ENCODE measurements at places on chromosomes 1 and 21. TPM values are rescaled to one million over a fixed set of nuclear protein-coding genes. Genes with fewer than 3 reads are reported as not detected.

DNA sequence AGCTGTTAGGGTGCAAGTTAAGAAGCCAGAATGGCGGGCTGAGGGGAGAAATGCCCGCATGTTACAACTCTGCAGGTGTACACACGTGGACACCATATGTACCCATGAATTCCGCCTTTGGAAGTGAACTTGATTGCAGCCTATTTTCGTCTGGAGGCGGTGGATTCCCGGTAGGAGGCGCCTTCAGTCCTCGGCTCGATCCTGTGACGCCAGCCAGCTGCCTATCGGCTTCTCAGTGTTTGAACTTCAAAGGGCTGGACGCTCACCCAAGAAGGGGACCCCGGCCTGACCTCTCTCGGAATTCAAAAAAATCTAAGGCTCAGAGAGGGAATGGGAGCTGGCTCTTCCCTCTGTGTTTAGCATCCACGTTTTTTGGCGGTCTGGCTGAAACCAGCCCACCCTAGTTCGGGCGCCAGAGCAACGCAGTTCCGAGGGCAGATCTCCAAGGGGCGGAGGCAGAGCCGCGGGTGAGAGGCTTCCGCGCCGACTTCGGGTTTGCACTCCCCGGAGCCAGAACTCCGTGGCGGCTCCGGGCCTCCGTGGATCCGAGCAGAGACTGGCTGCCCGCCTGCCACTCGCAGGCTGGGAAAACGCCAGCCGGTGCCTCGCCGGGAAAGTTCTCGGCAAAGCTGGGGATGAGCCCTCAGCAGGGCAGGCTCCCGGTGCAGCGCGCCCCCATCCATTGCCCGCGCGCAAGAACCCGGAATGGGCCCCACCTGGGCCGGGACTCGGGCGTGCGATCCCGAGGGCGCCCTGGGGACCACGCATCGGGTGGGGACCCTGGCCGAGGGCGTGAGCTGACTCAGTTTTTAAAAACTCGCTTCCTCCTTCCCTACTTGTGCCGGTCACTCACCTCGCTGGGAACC, 996 bp upstream of the TMEM51 start:
- no peak overlapping the region for H3K4me3 ChIP-seq
- DNase-seq, result no peak
- peaks cover 3% of the 10 kb centered on the region for H3K36me3 ChIP-seq
- peaks cover 34% of the 10 kb centered on the region for H3K4me1 ChIP-seq

Gene CATSPER4
- total RNA-seq, result not detected

GRCh38 chr1:8848663-8849386, 29.7 kb downstream of the ENO1 start:
- H3K36me3 ChIP-seq, result no peaks in the 10 kb centered on the region
- no peaks in the 10 kb centered on the region for H3K27me3 ChIP-seq
- H3K4me3 ChIP-seq, result no peak overlapping the region
- H3K4me1 ChIP-seq, result peaks cover 14% of the 10 kb centered on the region
- DNase-seq, result peak; percentile 72

- no peaks in the 10 kb centered on the region for H3K36me3 ChIP-seq
- no peak overlapping the region for H3K27ac ChIP-seq
- DNase-seq, result no peak
- H3K27me3 ChIP-seq, result no peaks in the 10 kb centered on the region
- H3K4me1 ChIP-seq, result no peaks in the 10 kb centered on the region
These were observed 162.8 kb downstream of the NEGR1 start for GRCh38 chr1:72119491-72119890.

DNA sequence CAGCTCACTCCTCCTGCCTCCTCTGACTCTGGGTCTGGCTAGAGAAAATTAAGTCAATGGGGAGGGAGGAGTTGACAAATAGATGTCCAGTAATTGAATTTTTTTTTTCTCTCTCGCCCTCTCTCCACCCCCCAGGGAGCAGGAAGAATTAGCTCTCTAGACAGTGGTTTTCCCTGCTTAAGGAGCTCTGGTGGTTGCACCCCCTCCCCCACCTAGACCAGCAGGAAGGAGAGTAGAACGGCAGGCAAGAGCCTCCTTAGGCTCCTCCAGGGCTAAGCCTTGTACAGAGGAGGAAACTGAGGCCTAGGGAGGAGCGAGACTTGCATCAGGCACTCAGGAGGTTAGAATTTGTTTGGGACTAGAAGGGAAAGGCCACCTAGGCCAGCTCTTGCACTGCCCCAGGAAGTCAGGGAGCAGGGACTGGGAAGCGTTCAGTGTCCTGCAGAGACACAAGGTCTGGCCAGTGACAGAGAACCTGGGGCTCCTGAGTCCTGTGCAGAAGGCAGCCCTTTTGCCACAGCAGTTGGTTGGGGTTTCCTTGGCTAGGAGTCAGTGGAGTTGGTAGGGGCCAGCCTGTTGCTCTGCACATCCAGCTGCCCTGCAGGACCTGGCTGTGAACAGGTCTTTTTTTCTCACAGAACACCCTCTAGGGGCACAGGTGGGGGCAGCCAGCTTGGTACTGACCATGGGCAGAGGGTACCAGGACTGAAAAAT, 49.5 kb upstream of the ACOT11 start:
- no peak overlapping the region for H3K27ac ChIP-seq
- peak overlapping the region; percentile 43 for H3K4me3 ChIP-seq
- H3K27me3 ChIP-seq, result peaks cover 45% of the 10 kb centered on the region
- peaks cover 10% of the 10 kb centered on the region for H3K4me1 ChIP-seq

DNA sequence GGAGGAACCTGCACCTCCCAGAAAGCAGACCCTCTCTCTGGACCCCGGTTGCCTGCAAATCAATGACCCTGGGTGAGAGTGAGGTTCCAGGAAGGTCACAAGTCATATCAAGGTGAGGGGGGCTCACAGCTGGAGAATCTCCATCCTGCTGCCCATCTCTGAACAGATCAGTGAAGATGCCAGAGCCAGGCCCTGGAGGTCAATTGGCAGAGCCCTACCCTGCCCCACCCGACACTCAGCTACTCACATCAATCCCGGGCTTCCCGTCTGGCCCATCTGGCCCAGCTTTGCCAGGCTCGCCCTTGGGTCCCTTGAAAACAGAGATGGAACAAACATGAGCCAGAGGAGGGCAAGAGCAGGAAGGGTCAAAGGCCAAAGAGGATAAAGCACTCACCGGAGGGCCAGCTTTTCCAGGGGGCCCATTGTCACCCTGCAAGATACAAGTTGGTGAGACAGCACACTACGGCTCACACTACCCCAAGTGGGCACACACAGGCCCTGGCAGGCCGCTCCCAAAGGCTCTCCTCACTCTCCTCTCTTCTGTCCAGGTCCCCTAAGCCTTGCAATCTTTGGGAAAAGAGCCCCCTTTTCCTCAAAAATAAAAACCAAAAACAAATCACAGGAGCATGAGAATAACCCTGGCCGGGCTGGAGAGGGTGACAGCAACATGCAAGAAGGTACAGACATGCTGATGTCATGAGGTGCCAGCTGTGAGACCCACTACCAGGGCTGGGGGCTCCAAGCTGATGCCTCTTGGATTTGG, 2.9 kb downstream of the COL9A2 start:
- peaks cover 24% of the 10 kb centered on the region for H3K27me3 ChIP-seq
- H3K4me1 ChIP-seq, result peaks cover 51% of the 10 kb centered on the region
- H3K36me3 ChIP-seq, result peaks cover 1% of the 10 kb centered on the region
- H3K4me3 ChIP-seq, result no peak overlapping the region

GRCh38 chr1:205437570-205437969, 15.7 kb upstream of the LEMD1 start:
- H3K4me3 ChIP-seq, result no peak overlapping the region
- peaks cover 24% of the 10 kb centered on the region for H3K4me1 ChIP-seq
- no peak overlapping the region for H3K27ac ChIP-seq
- no peaks in the 10 kb centered on the region for H3K36me3 ChIP-seq
- H3K27me3 ChIP-seq, result peaks cover 17% of the 10 kb centered on the region
